ENCODE measurements at places on chromosomes 7 and 10.

DNA sequence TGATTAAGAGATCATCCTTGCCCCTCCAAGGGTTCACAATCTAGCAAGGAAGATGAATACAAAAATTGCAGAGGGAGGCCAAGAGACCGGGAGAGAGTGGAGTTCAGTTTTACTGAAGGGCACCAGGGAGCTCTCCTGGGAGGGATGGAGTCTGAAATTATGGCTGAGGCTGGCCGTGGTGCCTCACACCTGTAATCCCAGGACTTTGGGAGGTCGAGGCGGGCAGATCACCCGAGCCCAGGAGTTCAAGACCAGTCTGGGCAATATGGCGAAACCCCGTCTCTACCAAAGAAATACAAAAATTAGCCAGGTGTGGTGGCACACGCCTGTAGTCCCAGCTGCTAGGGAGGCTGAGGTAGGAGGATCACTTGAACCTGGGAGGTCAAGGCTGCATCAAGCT, 51.4 kb upstream of the MXI1 start:
- no peak for DNase-seq

GRCh38 chr10:77297393-77297739, 340.2 kb downstream of the KCNMA1 start:
- DNase-seq: peak; percentile 64

GRCh38 chr7:327991-328702, 38.2 kb downstream of the FOXL3 start:
- no peak for DNase-seq

DNA sequence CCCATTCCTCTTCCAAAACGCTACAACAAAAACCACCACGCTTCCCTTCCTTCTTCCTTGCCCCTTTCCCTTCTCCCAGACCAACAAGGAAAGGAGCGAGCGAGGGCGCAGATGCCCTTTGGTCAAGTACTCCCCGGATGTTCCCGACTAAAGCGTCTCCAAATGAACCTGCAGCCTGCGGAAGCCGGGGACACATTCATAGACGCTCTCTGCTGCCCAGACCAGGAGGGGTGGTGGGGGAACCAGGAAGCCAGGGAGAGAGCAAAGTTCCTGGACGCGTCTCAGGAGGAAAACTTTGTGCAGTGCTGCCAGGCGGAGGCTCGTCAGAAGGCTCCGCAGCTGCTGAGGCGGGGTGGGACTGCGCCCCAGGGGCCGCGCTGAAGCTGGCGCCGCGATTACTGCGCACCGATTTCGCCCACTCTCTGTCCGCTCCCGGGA, 754 bp downstream of the SEMA3D start:
- DNase-seq: peak; percentile 33

- DNase-seq: no peak
Observed at GRCh38 chr10:116364868-116365267, 40.6 kb downstream of the CCDC172 start.

All from ACHN (cell line).